ENCODE measurements at places on chromosomes 2 and 18.

GRCh38 chr2:99571533-99571932 is 81.7 kb upstream of the REV1 start:
- DNase-seq: no peak

- no peak for DNase-seq
Measured at GRCh38 chr18:72171596-72171995, 372.5 kb downstream of the CBLN2 start.

- DNase-seq: no peak
Measured at GRCh38 chr2:45606796-45607195, 4.3 kb downstream of the SRBD1 start.

DNA sequence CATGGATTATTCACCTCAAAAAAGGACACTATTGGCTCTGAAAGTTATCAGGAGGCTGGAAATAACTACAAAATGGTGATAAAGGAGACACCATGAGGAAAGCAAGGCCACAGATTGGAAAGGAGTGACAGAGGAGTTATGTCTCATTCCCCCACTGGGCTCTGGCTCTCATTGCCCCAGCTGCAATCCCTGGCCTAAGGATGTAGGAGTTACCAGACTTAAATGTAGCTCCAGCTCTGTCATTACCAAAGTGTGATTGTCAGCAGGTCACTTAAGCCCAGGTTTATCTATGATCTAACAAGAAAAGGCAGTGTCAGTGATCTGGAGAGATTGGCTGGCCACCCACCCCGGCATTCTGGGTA is 1228.2 kb upstream of the DDX18 start:
- no peak for DNase-seq

- DNase-seq: no peak
Measured at GRCh38 chr2:207632575-207633493, 7.6 kb upstream of the METTL21A start.

DNA sequence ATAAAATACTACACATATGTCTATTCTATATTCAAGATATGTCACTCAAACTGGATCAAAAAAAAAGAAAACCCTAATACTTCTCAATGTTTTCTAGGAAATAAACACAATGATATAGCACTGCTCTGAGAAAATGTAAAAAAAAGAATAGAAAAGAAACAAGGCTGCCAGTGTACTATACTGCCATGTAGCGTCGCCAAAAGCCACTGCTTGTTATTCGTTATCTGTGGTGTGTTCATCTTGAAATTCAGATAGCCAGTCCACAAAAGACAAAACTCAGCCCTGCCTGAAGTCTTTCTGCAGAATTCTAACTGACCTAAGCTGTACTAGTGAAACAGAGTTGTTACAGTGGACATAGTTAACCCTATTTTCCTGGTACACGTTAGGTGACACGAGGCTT is 12.2 kb upstream of the YPEL5 start:
- no peak for DNase-seq

DNA sequence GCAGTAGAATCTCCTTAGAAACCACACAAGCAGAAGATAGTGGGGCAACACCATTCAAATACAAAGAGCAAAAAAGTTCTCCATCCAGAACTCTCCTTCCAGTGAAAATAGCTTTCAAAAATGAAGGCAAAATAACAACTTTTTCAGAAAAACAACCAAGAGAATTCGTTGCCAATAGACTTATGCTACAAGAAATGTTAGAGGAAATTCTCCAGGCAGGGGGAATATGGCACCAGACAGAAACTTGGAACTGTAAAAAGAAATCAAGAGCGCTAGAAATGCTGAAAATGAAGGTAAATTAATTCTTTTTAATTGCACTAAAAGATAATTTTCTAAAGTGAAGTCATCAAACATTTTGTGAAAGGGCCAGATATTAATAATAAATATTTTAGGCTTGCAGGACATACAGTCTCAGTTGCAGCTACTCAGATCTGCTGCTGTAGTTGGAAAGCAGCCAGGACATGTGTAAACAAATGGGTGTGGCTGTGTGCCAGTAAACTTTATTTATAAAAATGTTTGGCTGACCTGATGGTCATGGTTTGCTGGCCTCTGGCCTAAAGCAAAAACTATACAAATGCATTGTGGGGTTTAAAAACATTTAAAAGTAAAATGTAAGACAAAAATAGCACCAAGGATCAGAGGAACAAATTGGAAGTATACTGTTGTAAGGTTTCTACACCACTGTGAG is 73.7 kb upstream of the TGFA start:
- DNase-seq: no peak

DNA sequence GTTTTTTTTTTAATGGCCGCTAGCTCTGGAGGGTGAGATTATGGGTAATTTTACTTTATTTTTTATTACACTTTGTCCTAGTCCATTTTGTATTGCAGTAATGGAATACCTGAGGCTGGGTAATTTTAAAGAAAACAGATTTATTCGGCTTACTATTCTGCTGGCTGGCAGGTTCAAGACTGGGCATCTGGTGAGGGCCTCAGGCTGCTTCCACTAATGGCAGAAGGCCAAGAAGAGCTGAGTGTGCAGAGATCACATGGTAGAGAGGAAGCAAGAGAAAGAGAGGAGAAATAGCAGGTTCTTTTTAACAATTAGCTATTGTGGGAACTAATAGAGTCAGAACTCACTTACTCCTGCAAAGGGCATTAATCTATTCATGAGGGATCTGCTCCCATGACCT is 52.4 kb upstream of the ARHGAP28 start:
- no peak for DNase-seq

DNA sequence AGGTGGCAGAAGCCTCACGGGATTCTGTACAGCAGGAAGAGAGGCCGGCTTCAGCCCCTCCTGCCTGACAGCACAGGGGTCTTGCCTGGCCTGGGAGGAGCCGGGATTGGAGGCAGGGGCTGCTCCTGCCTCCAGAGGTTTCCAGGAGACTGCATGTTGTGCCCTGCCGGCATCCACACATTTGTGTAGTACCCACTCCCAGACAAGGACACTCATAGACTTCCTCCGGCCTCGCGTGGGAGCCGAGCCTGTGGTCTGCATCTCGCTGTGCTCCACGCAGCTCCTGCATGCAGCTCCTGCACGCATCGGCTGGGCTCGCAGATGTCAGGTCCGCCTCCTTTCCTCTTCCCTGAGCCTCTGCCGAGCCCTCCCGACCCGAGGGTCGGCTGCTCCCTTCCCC is 34.7 kb downstream of the TPO start:
- DNase-seq: no peak

DNA sequence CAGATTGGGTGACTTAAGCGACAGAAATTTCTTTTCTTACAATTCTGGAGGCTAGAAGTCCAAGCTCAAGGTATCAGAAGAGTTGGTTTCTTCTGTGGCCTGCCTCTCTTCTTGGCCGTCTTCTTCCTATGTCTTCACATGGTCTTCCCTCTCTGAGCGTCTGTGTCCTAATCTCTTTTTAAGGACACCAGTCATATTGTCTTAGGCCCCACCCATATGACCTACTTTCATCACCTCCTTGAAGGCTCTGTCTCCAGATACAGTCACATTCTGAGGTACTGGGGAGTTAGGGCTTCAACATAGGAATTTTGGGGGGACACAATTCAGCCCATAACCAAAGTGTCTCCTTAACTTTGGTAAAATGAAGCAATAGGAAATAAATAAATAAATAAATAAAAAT is 110.9 kb upstream of the EPC2 start:
- no peak for DNase-seq

GRCh38 chr2:233462826-233463470 is 103.6 kb downstream of the USP40 start:
- DNase-seq: no peak

- no peak for DNase-seq
Measured at GRCh38 chr2:119736021-119736420, 23.7 kb upstream of the PTPN4 start.

DNA sequence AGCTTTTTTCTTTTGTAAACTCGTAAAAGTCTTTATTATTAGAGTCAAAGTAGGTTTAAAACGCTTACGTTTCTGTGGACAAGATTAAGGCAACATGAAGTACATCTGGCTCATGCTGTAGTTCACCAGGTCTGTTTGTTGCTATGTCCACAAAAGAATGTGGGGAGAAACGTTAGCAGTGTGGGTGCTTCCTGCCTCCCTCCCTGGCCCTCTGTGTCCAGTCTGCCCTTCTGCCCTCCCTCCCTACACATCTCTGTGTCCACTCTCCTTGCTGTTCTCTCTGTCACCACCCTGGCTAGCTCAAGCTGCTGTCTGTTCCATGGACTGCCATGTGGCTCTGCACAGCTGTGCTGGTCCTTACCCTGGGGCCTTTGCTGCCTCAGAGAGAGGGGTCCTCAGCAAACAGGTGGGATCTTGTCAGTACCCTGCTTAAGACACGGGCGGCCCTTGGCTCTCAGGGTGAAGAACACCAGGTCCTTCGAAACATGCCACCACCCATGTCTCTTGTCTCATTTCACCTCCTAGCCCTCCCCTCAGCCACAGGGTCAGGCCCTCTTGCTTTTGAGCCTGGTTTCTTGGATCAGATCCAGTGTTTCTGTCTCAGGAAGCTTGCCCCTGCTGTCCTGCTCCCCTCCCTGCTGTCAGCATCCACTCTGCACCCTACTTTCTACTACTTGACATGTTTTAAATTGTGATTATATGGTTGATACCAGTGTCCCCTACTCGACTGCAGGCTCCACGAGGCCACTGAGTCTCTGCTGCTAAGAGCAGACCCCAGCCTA is 79.2 kb downstream of the LIMS1 start:
- no peak for DNase-seq

GRCh38 chr2:195834836-195835235 is 177.8 kb downstream of the SLC39A10 start:
- DNase-seq: no peak

- DNase-seq: no peak
Measured at GRCh38 chr18:70400476-70400875, 111.6 kb downstream of the SOCS6 start.

DNA sequence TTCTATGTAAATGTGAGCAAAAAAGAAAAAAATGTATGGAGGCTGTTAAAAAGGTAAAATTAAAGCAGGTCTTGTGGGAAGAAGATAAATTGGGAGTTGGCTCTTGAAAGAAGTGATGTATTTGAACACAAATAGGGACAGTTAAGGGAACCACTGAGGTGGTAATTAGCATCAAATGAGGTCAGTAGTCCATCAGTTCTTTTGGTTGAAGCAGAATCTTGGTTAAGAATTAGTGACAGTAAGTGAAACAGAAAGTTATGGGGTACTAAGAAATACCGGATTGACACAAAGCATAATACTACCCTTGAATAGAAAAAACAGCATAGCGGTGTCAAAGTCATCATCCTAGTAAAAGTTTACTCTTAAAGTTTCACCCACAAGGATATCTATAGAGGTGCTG is 352.6 kb upstream of the VRK2 start:
- DNase-seq: no peak

GRCh38 chr2:241071677-241072111 is 30.4 kb downstream of the MTERF4 start:
- no peak for DNase-seq

DNA sequence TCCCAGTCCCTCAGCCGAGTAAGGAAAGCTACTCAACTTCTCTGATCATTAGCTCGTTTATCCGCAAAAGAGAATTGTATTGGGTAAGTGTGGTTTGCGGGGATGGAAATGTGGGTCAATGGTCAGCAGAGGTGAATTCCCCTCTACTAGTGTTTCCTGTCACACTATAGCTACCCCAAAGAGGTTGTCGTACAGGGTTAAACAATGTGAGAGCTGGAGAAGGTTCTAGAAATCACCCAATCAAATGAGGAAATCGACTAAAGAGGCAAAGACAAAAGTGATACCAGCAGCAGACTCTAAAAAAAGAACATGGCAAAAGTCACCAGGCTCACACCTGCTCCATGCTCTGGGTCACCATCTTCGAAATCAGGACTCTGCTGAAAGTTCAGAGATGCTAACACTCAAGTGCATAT is 144.7 kb upstream of the ITGA4 start:
- no peak for DNase-seq

DNA sequence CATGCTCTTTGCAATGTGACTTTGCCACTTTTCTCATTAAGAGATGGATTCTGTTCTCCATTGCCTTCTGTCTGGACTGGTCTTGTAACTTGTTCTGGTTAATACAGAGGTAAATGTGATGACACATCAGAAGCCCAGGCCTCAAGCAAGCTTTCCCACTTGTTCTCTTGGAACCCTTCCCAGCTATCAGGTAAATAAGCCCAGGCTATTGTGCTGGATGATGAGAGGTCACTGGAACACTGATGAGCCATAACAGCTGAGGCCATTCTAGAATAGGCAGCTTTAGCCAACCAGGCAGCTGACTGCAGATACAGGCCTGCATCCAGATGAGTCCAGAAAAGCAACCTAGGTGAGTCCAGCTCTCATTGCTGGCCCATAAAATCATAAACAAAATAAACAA is 1007.0 kb upstream of the ACVR2A start:
- DNase-seq: no peak

GRCh38 chr2:1990724-1991123 is 246.4 kb upstream of the PXDN start:
- DNase-seq: no peak

GRCh38 chr2:240348522-240348921 is 86.9 kb upstream of the GPC1 start:
- DNase-seq: no peak

- DNase-seq: no peak
Measured at GRCh38 chr2:224127871-224128501, 88.9 kb upstream of the SERPINE2 start.

DNA sequence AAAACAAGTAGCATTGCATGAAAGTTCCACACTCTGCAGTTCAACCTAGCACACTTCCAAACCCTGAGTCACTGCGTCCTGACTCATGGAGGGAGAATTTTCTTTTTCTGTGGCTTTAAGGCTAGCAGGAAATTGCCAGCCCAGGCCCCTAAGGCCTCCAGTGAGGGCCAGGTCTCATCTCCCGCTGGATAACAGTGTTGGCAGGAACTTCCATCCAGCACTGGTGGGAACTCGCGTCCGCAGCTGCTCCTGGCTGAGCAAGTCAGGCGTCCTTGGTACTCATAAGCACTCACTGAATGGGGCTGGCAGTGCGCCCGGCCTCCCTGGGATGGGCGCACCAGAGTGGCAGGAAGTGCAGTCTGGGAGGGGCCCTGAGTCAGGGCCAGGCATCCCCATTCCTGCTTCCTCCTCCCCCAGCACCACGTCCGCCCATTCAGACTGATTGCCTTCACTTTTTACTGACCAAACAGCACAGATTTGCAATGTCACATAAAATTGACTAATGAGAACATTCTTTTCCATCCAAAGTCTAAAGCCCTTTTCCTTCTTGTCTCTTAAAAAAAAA is 14.3 kb downstream of the MALL start:
- no peak for DNase-seq

GRCh38 chr2:240810199-240810598 is 9.8 kb downstream of the KIF1A start:
- no peak for DNase-seq

GRCh38 chr2:10193851-10194820 is 71.6 kb downstream of the RRM2 start:
- DNase-seq: no peak

GRCh38 chr2:150878356-150878755 is 383.3 kb downstream of the RBM43 start:
- DNase-seq: no peak

GRCh38 chr2:74493546-74493945 is 5.9 kb downstream of the LBX2 start:
- no peak for DNase-seq

DNA sequence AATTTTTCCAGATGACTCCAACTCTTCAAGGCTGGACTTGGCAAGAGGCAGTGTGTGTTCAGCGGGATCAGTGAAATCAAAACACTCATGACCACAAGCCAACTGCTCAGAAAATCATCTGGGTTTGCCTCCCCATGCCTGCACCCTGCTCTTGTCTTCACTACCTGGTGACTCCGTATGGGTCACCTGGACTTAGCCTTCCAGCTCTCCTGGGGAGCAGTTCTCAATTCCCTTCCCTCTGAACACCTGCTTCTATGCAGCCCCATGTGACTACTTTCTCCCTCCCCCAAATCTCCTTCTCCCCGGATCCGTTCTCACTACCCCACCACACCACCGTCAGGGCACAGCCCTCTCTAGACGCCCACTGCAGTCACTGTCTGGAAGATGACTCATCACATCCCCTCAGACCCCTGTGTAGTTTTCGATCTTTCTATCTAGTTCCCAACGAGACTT is 130.2 kb upstream of the ID2 start:
- DNase-seq: no peak
